ENCODE measurements at places on chromosomes 3 and 15.

DNA sequence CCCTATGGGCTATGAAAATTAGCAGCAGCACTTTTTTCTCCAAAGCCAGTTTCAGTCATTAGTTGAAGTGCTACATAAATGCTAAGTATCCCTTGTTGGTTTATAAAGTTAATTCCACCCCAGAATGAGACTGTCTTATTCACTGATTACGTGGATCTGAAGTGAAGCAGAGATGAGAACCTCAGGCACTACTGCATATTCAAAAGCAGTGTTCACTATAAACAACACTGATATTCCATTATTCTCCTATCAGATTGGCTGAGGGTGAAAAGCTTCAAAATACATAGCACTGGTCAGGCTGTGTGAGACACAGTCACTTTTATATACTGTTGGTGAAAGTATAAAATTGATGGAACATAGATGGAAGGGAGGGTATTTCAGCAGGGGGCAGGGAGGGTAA, 395.7 kb upstream of the RARB start:
- DNase-seq = no peak

GRCh38 chr3:65787340-65787739, 251.4 kb downstream of the MAGI1 start:
- no peak for DNase-seq

GRCh38 chr15:53401503-53401902, 358.0 kb downstream of the WDR72 start:
- DNase-seq = no peak

DNA sequence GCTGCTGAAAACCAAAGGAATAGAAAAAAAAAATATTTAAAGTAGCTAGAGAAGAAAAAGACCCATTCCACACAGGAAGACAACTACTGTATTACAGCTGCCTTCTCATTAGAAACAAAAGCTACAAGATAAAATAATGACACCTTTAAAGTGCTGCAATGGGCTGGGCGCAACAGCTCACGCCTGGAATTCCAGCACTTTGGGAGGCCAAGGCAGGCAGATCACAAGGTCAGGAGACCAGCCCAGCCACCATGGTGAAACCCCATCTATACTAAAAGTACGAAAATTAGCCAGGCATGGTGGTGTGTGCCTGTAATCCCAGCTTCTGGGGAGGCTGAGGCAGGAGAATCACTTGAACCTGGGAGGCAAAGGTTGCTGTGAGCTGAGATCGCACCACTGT, 31.0 kb downstream of the TRPM7 start:
- DNase-seq = no peak

DNA sequence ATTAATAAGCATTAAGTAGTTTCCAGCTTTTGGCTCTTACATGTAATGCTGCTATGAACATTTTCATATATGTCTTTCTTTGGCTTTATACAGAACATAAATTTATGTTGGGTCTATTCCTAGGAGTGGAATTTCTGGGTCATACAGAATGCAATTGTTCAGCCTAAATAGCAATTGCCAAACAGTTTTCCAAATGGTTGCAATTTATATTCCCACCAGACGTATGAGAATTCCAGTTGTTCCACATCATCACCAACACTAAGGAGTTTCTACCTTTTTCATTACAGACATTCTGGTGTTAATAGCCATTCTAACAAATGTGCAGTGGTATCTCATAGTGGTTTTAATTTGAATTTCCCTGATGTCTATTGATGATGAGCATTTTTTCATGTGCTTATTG, 160.1 kb upstream of the TMC3 start:
- no peak for DNase-seq

DNA sequence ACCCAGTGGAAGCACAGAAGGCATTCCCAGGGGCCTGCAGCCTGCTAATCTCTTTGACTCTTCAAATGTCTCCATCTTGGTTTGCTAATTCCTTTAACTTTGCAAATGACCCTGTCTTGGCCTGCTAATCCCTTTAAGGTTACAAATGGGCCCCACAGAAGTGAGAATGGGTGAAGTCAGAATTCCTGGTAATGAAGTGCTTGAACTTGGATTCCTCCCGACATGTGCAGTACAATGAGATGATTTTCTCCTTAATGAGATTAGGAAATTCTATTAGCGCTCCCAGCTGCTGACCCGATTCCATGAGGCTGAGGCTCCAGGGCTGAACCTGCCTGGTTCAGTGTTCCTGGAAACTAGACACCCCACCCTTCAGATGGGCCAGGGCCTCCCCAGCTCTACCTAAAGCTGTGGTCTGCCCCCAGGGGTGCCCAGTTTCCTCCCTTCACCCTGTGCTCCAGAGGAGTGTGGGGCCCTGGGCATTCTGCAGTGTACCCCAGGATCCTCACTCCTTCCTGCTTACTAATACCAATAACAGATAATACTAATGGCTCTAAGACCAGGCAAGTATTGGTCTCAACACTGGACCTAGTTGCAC, 47.4 kb downstream of the SCN5A start:
- no peak for DNase-seq

DNA sequence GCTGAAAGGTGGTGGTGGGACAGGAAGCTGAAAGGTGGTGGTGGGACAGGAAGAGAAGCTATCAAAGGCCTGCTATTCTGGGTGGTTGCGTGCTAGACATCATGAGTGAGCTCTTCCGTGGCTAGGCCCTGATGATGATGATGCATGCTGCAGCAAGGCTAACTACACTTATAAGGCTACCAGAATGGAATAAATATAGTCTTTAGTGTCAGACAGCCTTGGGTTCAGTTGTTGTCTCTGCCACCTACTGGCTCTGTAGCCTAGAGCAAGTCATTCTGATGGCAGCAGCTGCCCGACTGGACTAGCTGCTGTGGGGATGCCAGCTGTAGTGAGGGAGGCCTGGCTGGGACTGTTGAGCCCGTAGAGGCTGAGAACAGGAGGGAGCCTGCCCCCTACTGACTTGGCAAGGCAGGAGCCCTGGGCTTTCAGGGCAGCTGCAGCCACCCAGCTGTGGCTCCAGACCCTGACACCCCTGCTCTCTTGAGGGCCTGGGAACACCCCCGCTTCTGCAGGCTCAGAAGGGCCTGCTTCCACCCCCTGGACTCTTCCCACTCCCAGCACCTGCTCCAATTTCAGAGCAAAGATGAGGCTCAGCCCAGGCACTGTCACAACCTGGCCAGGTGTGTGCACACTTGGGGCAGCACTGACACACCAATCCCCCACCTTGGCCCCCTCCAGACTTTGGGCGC, 21.4 kb upstream of the ZBED2 start:
- no peak for DNase-seq

- no peak for DNase-seq
Observed at GRCh38 chr3:46027736-46028397, 584 bp upstream of the XCR1 start.

GRCh38 chr15:42024303-42024702, 3.5 kb upstream of the PLA2G4E start:
- DNase-seq = no peak

DNA sequence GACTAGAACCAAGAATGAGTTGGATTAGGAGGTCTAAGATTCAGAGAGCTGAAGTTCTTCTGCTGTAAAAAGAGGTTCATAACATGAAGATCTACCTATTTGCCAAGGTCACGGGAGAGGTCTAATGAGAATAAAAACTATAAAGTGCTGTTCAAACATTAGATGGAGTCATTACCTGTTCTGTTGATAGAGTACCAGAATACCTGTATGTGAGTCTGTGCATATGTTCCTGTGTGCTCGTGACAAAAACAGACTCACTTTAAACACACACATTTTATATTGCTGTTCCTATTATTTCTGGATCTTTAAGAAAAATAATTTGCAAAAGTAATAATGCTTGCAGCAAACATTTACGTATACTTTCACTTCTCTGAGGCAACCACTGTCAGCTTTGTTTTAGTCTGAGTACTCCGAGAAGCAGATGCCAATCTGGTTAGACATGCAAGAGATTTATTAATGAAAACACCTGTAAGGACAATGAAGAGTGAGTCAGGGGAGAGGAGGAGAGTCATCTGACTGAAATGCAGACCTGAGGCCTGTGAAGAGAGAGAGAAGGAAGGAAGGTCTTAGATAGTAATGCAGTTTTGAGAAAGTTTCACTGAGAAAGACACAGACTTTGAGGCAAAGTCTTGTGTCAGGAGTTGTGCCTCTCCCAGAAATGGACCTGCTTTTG, 221.2 kb downstream of the SQOR start:
- DNase-seq = no peak
